ENCODE measurements at places on chromosomes 4 and X. TPM values are rescaled to one million over a fixed set of nuclear protein-coding genes. Genes with fewer than 3 reads are reported as not detected.

DNA sequence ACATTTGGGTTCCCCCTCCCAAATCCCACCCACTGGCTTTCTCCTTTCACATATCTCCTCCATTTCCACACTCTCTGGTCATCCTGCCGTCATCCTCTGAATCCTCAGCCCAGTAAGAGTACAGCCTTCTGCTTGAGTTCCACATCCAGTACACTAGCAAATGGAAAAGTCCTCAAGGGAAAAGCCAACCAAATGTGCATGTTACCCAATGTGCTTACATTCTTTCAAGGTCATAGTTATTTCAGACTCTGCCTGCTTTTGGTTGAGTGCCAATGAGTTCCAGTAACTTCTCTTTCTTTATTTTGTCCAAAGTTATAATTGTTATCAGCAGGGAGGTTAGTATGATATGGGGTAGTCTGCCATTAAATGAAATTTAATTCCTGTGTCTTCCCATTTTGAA is 78.1 kb downstream of the SRPX start:
- DNase-seq, result no peak

- DNase-seq, result no peak
These were observed 625.5 kb downstream of the TLL1 start for GRCh38 chr4:166498546-166498945.

DNA sequence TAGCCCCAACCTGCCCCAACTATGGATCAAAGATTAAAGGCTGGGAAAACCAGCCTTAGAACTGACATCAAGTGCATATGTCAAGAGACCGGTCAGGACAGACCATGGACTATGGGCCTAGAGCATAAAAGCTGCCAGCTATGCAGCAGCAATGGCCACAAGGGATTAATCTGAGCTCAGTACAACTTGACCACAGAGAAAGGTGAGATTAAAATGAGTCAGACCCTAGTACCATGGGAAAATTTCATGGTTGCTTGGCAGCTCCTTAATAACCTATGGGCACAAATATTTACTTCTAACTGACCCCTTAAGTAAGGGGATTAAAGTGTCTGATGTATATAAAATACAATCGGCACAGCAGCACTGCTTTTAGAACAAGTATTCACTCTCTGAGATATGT is 54.4 kb downstream of the CBR4 start:
- no peak for DNase-seq

Gene EGFL6
- not detected for total RNA-seq

DNA sequence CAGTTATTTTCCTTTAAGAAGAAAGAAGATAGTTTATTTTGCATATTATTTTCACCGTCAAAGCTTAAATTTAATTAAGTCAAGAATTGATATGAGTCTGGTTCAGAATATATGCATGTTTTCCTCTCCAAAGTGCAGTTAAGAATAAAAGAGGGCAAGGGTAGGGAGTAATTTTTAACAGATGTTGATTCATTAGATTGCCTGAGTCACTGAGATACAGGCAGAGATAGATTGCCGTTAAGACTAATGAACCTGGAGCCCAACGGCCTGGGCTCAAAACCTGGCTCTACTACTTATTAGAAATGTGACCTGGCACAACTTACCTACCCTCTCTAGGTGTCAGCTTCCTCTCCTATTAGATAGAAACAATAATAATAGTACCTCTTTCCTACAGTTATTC is 1037.4 kb upstream of the PABPC4L start:
- DNase-seq, result no peak

- no peak for DNase-seq
These were observed 313.2 kb downstream of the PACRGL start for GRCh38 chr4:21013501-21013900.

Gene CCNA2
- total RNA-seq, result 61.9 TPM

DNA sequence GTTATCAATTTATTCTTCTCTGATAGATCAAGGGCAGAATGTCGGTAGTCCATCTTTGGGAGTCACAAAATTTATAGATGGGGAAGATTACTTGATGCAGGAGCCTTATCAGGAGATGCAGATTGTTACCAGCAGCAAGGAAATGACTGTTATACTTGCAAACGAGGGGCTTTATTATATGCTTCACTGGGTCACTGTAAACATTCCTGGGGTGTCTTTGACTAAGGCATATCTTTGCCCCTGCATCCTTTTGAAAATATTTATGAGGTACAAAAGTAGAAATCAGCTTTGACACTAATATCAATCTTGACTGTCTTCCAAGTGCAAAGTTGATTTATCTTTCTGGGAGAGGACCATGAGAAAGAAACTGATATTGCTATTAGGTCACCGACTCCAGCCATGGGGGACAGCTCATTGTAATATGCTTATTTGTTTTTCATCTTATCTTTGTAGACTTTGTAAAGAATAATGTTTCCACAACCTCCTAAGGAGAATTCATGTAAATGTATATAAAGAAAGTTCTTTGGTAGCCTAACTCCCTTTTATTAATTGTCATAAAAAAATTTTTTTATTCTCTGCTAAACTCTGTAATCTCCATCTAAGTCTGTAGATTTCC is 177.3 kb upstream of the EMCN start:
- DNase-seq, result no peak

GRCh38 chr4:1177274-1178141 is 5.1 kb upstream of the SPON2 start:
- no peak for DNase-seq

Gene TRPC5OS
- not detected for total RNA-seq

- no peak for DNase-seq
These were observed 145.9 kb upstream of the NOCT start for GRCh38 chr4:138869631-138870030.

- DNase-seq, result no peak
These were observed 24.4 kb upstream of the CCNI start for GRCh38 chr4:77100234-77100633.

- DNase-seq, result no peak
These were observed 23.5 kb upstream of the CA5B start for GRCh38 chrX:15714529-15714928.

Gene PHEX
- 3.5 TPM for total RNA-seq

DNA sequence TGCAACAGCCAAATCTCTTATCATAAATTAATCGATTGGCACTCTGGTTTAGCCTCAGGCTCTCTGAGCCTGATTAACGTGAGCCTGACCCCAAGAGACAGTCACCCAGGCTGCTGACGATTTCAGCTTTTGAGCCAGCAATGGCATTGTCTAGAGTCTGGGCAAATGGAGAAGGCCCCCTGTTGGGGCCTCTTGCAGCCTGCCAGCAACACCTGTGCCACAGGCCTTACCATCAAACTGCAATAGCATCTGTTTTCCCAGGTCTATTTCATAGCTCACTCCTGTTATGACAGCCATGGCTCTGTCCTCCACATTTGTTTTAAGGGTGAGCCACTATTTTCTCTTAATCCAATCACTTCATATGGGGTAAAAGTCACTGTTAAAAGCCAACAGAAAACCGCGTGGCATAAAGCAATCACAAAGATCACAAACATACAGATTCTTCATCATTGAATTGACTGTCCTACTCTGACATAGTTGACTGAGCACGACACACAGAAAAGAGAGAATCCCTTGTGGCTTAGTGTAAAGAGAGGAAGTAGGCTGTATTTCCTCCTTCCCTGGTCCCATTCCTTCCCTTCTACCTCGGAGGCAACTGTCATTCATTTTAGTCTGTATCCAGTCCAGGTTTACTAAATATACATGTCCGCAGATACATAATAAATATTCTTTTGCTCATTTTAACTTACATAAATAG is 47.8 kb downstream of the SLC9A7 start:
- DNase-seq, result no peak

Gene RTL3
- not detected for total RNA-seq

DNA sequence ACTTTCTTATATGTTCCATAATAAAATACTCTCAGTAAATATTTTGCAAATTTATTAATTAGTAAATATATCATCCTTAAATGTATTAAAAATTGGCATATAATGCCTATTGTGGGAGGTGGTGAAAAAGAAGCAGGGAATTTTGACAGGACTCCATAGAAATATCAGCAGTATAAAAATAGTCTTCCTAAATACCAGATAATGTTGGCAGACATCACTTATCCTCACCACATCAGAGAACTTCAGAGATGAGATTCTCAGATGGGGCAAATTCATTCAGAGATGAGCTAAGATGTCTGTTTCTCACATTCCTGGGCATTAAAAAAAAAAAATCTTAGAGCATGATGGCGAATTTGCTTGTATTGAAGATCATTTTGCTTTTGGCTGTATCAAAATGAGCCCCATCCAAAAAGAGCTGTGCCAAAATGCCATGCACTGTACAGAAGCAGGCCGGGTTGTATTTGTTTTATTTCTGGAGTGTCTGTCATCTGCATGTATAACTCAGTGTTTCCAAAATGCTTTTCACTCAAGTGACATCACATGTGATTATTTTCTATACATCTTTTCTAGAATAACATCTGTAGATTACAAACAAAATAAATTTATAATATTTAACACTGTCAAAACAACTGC is 41.7 kb downstream of the ATP8A1 start:
- DNase-seq, result no peak

Gene GDPD2
- 0.44 TPM for total RNA-seq

GRCh38 chr4:185309770-185310169 is 86.0 kb downstream of the LRP2BP start:
- DNase-seq, result no peak

DNA sequence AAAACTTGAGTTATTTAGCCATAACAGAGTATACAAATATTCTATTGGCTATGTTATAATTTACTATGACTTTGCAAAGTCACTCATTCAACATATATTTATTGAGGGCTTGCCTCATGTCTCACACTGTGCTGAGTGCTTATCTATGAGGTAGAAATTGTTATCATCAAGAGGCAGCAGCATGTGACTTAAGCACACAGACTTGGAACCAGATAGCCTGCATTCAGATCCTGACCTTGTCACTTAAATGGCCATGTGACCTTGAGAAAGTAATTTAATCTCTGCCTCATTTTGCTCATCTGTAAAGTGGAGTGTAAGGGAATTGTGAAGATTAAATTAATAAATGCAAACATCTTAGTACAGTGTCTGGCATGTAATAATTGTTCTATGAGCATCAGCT is 10.1 kb upstream of the EXOSC9 start:
- DNase-seq, result no peak

GRCh38 chr4:145564540-145564939 is 54.6 kb upstream of the MMAA start:
- DNase-seq, result no peak

GRCh38 chrX:48753708-48754228 is 7.8 kb upstream of the GLOD5 start:
- DNase-seq, result peak; percentile 6

Gene CEP135
- total RNA-seq, result 7.3 TPM

- DNase-seq, result no peak
These were observed 21.3 kb upstream of the SULT1E1 start for GRCh38 chr4:69881173-69881773.

DNA sequence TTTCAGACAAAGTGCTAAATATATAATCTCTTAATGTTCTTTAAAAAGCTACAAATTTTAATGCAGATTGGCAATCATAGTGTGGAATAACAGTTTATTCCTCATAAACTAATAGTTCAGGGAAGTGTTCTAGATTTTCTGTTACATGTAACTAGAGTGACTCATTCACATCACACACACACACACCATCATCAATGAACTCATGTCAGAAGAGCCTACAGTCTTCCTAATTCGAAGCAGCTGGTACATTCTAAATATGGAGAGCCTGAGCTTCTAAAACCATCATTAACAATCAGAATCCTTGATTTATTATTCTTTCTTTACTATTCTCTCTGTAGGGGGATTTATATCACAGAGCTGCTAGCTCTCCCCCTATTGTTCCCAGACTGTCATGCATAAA is 49.6 kb downstream of the DKK2 start:
- no peak for DNase-seq

- DNase-seq, result no peak
These were observed 57.0 kb upstream of the PLAC8 start for GRCh38 chr4:83171436-83172039.

GRCh38 chr4:74529284-74530041 is 84.5 kb downstream of the AREG start:
- DNase-seq, result no peak

DNA sequence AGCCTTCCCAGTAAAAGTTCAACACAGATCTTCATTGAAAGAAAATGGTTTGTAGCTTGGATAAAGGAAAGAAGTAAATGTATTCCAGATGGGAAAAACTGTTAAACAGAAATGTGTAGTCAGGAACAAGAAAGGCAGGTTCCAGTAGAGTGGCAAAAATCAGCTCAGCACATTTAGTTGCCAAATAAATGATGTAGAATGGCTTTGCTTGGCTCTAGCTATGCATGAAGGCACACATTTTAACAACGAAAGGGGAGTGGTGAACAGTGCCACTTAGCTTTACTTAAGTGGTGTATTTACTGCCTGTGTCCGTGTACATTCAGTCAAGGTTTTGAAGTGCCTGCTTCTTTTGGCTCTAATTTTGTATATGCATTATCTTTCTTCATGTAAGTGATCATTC is 644.5 kb upstream of the ATOH1 start:
- no peak for DNase-seq

Gene SH3BGRL
- total RNA-seq, result 46.6 TPM

Gene TMEM150C
- 0.98 TPM for total RNA-seq

- DNase-seq, result peak; percentile 70
These were observed 29.7 kb downstream of the SYNPO2 start for GRCh38 chr4:118918388-118918787.

Gene CDKL2
- total RNA-seq, result 0.38 TPM

- DNase-seq, result no peak
These were observed 35.1 kb upstream of the ZNF41 start for GRCh38 chrX:47518144-47518543.

GRCh38 chrX:51899741-51900140 is 6.3 kb downstream of the MAGED1 start:
- DNase-seq, result no peak

Gene BEX4
- total RNA-seq, result 1.0 TPM

Gene WDR13
- 28.6 TPM for total RNA-seq

Gene LRP2BP
- 0.90 TPM for total RNA-seq

Gene FAM47E
- total RNA-seq, result 2.2 TPM

Gene MAOB
- total RNA-seq, result 0.55 TPM

GRCh38 chr4:3680656-3681055 is 85.5 kb upstream of the ADRA2C start:
- no peak for DNase-seq

DNA sequence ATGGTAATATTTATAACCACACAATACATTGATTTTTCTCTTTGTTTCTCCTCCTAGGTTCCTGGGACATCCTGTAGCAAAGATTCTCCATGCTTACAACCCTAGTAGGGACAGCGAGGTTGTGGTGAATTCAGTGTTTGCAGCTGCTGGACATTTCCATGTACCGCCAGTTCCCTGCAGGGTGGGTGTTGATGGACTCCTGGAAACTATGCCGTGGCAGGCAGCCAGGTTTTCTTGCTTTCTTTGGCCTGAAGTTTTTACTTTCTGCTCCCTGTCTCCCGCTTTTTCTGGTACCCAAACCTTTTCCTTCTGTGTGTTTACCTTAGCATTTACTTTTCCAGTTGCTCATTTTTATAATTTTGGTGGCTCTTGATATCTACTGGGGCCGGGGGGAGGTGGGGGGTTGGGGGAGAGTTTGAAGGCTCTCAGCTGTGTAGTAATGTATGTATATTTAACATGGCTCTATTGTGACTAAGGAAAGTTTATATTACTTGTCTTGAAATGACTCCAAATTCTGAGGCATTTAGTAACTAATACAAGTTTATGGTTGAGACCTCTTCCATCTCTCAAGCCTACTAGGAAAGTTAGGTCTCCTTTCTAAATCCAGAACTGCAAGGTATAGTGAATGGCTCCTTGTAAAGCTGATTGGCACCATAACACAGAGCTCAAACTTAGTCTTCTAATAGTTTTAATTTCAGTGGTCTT is 89.7 kb downstream of the TMEM131L start:
- no peak for DNase-seq
